ENCODE measurements at places on chromosomes 6 and 20.

DNA sequence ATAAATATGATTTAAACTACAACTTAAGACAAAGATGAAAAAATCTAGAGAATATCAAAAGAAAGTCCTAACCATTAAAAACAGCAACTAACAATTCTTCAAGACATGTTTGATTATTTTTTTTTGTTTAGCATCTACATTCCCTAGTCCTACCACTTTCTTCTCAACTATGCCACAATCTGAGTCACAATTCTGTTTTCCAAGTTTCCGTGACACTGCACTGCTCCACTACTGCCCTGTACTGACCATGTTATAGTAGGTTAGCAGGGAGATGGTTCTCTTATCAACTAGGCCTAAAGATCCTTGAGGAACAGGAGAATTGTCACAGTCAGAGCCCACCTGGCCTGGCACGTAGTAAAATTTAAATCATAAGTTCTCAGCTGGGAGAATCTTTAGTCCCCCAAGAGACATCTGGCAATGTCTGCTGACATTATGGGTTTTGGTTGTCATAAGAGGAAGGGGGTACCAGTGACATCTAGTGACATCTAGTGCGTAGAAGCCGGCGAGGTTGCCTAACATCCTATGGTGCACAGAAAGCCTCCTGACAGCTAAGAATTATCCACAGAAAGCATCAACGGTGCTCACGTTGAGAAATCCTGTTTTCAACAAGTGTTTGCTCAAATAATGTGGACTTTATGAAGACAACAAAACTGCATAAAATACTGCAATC lies 100.5 kb downstream of the PDE10A start:
- DNase-seq: no peak

GRCh38 chr20:31713312-31714273 lies 9.1 kb downstream of the BCL2L1 start:
- DNase-seq: peak; percentile 97

DNA sequence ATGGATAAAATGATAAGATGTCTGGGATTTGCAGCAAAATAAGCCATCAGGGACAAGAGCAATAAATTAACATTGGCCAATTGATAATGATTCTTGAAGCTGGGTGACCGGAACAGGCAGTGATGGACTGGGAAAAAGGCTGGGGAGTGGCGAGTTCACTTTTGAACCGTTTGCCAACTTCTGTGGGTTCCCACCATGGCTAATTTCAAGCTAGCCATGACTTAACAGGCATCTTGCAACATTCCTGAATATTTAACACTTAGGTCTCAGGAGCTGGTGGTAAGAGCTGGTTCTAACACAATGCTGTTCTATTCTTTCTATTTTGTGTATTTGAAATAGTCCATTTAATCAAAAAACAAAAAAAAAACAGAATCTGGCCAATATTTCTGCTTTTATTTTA lies 37.6 kb upstream of the CD83 start:
- DNase-seq: no peak

GRCh38 chr6:39572661-39573340 lies 152.4 kb downstream of the KIF6 start:
- no peak for DNase-seq

- no peak for DNase-seq
Observed at GRCh38 chr20:49034070-49034732, 11.9 kb upstream of the CSE1L start.

DNA sequence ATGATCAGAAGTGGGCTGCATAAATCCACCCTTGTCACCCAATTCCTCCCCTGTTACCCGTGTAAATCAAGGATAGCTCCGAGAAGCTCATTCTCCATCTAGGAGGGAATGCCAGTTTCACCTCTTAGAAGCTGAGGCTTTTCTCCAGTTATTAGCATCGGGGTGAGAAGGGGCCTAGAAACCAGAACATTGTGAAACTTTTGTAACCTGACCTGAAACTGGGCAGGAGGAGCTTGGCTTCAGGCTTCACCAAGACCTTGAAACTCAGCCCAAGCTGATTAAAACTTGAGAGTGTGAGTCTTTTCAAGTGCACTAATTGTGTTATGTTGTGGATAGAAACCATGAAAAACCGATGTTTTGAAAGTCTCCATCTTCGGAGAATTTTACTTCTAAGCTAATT lies 103.1 kb downstream of the BMP2 start:
- DNase-seq: no peak

GRCh38 chr20:50975701-50976330 lies 17.2 kb downstream of the MOCS3 start:
- DNase-seq: no peak

DNA sequence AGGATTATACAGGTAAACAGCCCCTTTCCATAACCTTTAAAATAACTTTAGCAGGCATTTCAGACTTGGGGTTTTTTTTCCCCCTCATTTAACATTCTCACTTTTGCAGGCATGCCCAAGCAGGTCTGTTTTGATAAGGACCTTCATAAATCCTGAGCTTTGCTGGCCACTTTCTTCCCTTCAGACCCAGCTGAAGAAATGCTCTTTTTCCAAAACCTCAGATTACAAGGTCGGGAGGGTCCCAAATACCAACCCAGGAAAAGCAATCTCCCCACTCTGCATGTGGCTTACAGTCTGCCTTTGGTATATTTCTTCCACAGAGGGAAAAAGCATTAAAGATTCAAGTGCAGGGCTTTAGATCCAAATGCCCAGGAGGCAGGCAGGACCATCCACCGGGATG lies 6.8 kb downstream of the NFATC2 start:
- DNase-seq: no peak

DNA sequence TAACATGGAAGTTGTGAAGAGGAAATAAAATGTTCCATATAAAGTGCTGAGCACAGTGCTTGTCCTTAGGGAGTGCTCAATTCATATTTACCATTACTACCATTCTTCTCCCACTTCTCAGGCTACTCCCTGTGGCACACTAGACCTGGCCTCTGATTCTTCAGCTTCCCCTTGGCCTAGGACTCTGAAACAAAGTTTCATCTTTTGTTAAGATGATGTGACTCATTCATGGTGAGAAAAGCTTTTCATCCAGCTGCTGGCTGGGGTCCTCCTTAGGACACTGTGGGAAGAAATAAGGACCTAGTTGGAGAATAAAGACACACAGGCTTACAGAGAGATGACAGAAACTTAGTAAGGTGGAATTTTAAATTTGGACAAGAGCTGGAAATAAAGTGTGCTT lies 314.8 kb downstream of the CDC5L start:
- DNase-seq: no peak

- DNase-seq: no peak
Observed at GRCh38 chr6:154622618-154623336, 110.4 kb upstream of the SCAF8 start.

DNA sequence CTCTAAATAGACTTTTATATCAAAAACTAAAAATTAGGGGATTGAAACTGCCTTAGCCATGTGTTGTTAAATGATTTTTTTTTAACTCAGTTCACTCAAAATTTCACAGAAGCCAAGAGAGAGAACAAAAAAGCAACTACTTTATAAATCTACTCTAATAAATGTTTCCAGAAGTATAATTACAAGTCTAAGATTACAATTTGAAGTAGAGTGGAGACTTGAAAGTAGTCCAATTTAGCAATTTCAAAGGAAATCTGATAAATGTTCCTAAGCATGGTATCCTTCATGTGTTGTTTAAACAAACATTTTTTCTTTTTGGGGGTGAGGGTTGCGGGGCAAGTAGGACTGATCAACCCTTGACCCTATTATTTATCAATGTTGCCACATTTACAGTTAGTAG lies 72.6 kb downstream of the PHIP start:
- DNase-seq: no peak

DNA sequence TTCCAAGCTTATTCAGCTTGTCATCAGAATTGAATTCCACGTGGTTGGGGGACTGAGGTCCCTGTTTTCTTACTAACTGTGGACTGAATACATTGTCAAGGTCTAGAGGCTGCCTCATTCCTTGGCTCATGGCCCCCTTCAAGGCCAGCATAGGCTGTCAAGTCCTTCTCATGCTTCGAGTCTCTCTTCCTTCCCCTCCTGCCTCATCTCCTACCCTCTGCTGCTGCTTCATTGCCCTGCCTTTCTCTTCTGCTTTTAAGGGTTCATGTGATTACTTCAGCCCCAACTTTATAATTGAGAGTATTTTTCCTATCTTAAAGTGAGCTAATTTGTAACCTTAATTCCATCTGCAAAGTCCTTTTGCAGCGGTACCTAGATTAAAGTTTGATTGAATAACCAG lies 27.6 kb upstream of the ZNF831 start:
- DNase-seq: no peak

GRCh38 chr6:1263850-1264377 lies 48.0 kb upstream of the FOXQ1 start:
- DNase-seq: no peak

GRCh38 chr20:42530855-42531448 lies 658.8 kb downstream of the PTPRT start:
- no peak for DNase-seq

- DNase-seq: no peak
Observed at GRCh38 chr6:35082046-35082732, 59.0 kb downstream of the TCP11 start.

- DNase-seq: no peak
Observed at GRCh38 chr6:64872633-64873032, 834.4 kb downstream of the EYS start.

Data from HCEC 1CT (cell line).